ENCODE measurements at places on chromosomes 7 and 10. TPM values are rescaled to one million over a fixed set of nuclear protein-coding genes. Genes with fewer than 3 reads are reported as not detected.

Gene MAGI2
- 3.7 TPM for total RNA-seq

Gene SKIDA1
- 0.60 TPM for total RNA-seq

Gene PAX2
- not detected for total RNA-seq

Gene GAD2
- total RNA-seq, result not detected

Gene ZP3
- not detected for total RNA-seq

Gene PDCD4
- total RNA-seq, result 98.3 TPM

Gene FOXL3
- total RNA-seq, result not detected

Gene AOAH
- 84.0 TPM for total RNA-seq

Gene SLC18A3
- total RNA-seq, result not detected

Gene CALY
- 1.3 TPM for total RNA-seq

Gene SH2D4B
- total RNA-seq, result not detected

Gene PRSS37
- total RNA-seq, result not detected

Gene CTNNA3
- 75.2 TPM for total RNA-seq
